K562 (cell line): ENCODE measurements at places on chromosomes 7 and 10. TPM values are rescaled to one million over a fixed set of nuclear protein-coding genes. Genes with fewer than 3 reads are reported as not detected.

- no peak for DNase-seq
Observed at GRCh38 chr7:92968502-92968901, 132.1 kb upstream of the CDK6 start.

GRCh38 chr7:40640566-40640965 lies 505.8 kb downstream of the SUGCT start:
- DNase-seq: no peak

The ASB15 gene
- total RNA-seq: 0.04 TPM in 1 of 2 replicates, not detected in the other

DNA sequence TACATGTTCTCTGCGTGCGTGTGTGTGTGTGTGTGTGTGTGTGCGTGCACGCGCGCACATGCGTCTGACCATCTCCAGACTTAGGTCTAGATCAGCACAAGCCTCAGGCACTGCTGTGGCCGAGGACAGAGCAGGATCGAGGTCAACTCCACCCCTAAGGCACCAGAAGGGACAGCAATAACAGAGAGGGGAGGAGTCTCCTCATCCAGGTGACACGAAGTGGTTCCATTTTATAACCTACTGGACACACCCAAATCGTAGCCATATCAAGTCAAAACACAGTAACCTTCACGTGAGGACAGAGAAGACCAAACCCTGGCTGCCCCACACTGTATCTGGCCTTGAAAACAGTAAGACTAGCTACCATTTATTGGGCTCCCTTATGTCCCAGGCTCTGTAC lies 224.1 kb downstream of the FGFR2 start:
- no peak for DNase-seq

The LLCFC1 gene
- not detected in 2 replicates for total RNA-seq

- peak; percentile 19 for DNase-seq
Observed at GRCh38 chr7:22598318-22598920, 98.4 kb upstream of the STEAP1B start.

DNA sequence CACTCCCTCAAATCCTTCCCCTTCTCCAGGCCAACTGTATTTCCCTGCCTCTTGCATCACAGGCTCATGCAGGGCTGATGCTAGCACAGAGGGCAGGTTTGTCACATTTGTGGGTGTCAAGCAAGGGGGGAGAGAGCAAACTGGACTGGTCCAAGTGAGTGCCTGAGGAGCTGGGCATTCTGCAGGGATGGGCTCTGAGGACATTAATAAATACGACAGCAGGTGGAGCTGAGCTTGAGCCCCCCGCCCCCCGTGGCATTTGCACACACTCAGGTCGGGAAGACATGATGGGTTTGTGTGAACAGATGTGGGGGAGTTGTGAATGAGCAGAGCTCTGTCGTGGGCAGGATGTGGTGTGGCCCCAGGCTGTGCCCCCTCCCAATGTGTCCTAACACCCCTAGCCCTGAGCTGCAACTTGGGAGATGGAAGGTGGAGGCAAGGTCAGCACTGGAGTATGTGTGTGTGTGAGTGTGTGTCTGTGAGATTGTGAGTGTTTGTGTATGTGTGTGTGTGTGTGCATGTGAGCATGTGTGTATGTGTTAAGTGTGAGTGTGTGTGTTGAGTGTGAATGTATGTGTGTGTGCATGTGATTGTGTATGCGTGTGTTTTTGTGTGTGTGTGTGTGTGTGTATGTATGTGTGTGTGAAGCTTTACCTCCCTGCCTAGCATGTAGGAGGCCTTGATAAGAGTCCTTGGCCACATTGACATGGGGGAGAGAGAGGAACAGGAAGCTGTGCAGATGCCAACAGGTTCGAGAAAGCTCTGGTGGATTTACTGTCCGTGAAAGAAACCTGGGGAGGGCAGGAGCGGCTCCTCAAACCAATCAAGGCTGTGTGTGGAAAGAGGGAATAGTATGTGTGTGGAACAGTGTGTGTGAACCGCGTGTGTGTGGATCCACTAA lies 9.1 kb downstream of the RASSF4 start:
- no peak for DNase-seq

The HMX3 gene
- 43.2 and 43.5 TPM in 2 replicates for total RNA-seq

DNA sequence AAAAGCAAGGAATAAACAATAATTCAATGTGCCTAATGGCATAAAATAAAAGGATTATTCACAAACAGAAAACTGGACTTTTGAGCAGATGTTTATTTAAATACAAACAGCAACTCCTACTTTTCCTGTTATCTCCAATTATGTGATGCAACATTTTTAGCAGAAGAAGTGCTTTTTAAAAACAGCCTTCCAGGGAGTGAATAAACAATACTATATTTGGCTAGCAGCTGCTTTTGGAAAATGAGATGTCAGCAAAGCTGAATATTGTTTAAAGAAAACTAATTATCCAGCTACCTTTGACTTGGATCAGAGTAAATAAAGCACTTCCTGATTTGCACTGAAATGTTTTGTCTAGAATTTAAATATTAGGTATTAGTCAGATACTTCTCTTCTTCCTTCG lies 23.2 kb downstream of the CDK1 start:
- DNase-seq: no peak
